ENCODE measurements at places on chromosomes 16 and 17.

- DNase-seq, result no peak
These were observed 12.3 kb downstream of the CDH1 start for GRCh38 chr16:68749432-68749831.

GRCh38 chr17:59327981-59328290, 3.5 kb upstream of the YPEL2 start:
- DNase-seq, result no peak

DNA sequence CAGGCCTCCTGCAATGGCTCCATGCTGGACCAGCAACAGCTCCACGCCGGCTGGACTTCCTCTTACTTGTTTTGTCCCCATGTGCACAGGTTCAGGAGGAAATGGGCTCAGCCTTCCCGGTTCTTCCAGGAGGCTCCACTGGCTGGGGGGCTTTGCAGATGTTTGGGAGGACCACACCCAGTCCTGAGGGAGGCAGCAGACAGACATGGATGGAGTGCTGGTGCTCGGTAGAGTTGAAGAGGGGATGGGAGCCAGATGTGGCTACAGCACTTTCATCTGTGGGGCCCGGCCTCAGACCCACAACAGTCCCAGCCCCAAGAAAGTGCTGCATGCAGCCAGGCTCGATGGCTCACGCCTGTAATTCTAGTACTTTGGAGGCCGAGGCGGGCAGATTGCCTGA, 21.8 kb downstream of the NARF start:
- DNase-seq, result no peak

- DNase-seq, result no peak
These were observed 4.1 kb upstream of the NHERF1 start for GRCh38 chr17:74744349-74744713.

GRCh38 chr17:79045842-79046196, 21.9 kb downstream of the C1QTNF1 start:
- peak; percentile 36 for DNase-seq

DNA sequence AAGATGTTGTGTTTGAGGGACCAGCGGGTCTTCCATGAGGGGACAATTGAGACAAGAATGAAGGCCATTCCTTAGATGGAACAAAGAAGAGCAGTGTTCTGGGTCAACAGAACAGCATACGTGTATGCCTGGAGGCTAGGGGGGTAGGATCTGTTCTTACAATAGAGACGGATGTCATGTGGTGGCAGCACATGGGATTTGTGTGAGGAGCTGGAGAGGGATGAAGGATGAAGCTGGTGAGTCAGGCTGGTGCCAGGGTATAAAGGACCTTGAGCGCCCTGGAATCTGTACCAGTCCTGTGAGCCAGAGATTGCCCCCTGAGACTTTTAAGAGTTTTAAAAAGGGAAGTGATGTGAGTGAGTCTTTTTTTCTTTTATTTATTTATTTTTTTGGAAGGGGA, 22.8 kb upstream of the WFDC1 start:
- DNase-seq, result no peak

DNA sequence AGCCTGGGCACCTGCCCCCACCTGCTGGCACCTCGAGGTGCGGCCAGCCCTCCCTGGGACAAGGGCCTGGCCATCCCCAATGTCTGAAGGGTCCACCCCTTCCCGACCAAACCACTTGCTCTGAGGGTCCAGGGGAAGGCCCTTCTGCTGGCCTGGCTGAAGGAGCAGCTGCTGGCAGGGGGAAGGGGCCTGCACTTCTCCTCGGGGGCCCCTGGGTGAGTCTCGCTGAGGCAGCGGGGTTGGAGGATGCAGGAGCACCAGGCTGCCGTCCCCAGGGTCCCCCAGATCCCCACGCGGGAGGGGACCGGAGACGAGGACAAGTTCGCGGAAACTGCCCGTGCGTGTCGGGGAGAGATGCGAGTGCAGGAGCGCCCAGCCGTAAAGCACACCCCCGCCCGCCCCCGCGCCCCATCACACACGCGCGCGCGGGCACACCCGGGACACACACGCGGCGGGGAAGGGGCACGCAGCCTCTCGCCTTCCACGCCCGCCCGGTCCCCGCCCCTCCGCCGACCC, 725 bp upstream of the CACNA1H start:
- DNase-seq, result no peak

DNA sequence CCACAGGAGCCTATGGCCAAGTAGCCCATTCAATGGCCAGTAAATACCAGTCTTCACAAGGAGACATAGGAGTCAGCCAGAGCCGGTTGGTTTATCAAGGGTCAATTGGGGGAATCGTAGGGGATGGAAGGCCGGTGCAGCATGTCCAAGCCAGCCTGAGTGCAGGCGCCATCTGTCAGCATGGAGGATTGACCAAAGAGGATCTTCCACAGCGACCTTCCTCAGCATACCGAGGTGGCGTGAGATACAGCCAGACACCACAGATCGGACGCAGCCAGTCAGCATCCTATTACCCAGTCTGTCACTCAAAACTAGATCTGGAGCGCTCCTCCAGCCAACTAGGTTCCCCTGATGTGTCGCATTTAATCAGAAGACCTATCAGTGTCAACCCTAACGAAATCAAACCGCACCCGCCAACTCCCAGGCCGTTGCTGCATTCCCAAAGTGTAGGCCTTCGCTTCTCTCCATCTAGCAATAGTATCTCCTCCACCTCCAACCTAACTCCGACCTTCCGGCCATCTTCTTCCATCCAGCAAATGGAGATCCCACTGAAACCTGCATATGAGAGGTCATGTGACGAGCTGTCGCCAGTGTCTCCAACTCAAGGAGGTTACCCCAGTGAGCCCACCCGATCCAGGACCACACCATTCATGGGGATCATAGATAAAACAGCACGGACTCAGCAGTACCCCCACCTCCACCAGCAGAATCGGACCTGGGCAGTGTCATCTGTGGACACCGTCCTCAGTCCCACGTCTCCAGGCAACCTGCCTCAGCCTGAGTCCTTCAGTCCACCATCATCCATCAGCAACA, 25.0 kb downstream of the CYB561 start:
- no peak for DNase-seq

GRCh38 chr16:85902366-85903155, 3.6 kb downstream of the IRF8 start:
- peak; percentile 68 for DNase-seq

- peak; percentile 13 for DNase-seq
These were observed 676 bp downstream of the CPD start for GRCh38 chr17:30379303-30379902.

DNA sequence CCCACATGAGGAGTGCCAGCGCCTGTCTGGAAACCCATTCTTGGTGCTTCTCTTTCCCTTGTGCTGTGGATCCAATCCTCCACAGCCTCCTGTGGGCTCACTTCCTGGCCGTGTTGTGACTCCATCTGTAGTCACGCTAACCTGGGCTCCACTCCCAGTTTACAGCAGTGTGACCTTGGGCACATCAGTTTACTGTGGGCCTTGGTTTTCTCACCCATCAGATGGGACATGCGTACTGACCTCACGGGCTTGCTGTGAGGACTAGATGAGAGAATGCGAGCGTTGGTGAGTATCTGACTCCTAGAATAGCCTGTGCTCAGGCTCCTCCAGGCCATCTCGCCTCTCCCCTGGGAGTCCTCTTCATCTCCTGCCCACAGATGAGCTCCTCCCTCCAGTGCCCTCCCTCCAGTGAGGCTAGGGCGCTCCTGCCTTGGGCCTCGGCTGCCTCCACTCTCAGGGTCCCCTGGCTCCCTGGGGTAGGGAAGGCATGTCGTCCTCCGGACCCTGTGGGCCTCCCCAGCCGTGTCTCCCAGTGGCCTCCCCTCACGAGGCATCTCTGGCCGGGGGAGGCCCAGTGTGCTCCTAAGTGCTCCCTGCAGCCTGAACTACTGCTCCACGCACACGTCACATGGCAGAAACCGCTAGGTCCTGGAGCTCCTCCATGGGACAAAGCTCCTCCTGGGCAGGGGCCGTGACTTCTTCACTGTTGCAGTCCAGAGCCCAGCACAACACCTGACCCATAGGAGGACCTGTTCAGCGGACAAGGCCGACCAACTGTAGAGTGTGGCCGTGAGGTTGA, 5.2 kb upstream of the FOXJ1 start:
- no peak for DNase-seq

GRCh38 chr16:24853830-24854229, 8.1 kb downstream of the SLC5A11 start:
- no peak for DNase-seq

- DNase-seq, result no peak
These were observed 43.4 kb upstream of the CA10 start for GRCh38 chr17:52201767-52202519.

GRCh38 chr17:82402865-82403264, 15.3 kb upstream of the HEXD start:
- no peak for DNase-seq

- no peak for DNase-seq
These were observed 105.9 kb upstream of the CACNG3 start for GRCh38 chr16:24150282-24150681.

DNA sequence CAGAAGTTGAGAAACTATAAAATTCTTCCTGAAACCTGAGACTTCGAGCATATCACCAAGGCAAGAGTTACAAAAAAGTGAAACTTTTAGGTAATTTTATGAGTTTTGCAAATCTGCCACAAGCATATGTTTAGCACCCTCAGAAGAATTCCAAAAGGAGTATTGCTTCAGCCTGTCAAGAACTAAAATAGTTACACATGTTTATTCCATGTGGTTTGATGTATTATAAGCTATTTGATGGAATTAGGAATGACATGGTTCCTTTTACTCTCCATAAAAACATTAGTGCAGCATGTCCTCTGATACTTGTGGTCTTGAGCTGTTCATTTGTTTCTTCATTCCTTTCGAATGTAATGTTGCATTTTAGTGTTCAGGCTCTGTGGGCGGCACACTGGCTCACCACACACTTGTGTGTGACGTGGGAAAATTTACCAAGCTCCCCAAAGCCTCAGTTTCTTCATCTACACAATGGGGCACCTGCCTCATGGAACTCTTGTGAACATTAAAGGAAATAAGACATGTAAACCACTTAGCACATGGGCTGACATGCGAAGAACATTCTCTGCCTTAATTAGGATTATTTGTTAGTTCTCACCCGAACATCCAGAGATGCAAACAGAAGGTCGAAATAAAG, 204.2 kb upstream of the FOXF1 start:
- no peak for DNase-seq

DNA sequence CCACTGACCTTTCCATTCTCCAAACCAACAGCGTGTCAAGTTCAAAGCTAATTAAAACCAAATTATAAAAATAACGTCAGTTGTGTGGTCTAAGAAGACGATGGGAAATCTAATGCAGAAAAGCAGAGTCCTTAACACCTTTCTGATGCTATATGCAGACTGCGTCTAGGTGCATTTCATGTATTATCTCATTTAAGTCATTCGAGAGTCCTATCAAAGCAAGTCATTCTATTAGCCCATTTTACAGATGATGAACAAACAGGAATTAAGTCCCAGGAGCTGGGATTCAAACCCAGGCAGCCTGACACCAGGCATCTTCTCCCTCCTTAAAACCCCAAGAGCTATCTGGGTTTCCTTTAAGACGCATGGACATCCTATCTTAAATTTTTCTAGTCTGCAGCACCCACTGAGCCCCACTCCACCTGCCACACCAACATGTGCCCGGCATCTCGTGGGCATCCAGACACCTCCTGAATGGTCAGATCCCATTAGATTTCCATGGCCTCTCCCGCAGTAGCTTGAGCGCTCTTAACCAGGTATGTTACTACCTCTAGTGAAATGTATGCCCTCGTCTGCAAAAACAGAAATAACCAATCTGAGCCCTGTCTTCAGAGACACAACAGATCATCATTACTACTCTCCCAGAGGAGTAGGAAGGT, 115.1 kb downstream of the ZFHX3 start:
- DNase-seq, result no peak

DNA sequence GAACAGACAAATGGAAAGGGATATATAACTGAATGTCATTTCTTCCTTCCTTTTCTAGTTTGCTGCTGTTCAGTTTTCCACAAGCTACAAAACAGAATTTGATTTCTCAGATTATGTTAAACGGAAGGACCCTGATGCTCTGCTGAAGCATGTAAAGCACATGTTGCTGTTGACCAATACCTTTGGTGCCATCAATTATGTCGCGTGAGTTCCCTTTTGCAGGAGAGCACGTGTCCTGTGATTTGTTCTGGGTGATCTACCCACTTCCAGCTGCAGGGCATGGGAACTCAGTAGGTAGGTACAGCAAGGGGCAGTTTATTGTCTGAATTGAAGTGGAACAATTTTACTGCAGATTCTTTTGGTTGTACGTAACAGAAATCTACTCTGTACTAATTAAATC, 8.8 kb downstream of the ITGAL start:
- DNase-seq, result no peak

DNA sequence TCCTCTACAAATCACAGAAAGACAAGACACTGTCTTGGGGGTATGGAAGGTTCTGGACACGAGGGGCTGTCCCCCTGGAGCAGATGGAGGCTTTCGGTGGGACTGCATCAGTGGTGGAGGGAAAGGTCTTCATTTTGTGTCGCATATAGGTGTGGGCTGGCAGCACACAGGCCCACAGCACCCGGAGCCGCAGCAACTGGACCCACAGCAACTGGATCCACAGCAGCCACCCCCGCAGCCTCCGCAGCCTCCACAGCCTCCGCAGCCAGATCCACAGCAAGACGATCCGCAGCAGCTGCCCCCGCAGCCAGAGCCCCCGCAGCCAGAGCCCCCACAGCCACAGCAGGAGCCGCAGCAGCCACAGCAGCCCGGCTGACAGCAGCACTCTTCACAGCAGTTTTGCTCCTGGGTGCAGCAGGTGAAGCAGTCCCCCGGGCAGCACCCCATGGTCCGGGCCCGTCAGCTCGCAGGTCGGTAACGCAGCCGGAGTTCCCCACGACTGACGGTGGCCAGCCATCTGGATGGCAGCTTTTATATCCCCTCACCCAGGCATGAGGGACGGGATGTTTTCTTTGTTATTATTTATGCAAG, at the start of gene KRTAP17-1:
KRTAP17-1 (minus strand) TSS at position 507 of the 591 bp plus-strand sequence; CDS start at position 447, 60 bp downstream.
- no peak for DNase-seq

DNA sequence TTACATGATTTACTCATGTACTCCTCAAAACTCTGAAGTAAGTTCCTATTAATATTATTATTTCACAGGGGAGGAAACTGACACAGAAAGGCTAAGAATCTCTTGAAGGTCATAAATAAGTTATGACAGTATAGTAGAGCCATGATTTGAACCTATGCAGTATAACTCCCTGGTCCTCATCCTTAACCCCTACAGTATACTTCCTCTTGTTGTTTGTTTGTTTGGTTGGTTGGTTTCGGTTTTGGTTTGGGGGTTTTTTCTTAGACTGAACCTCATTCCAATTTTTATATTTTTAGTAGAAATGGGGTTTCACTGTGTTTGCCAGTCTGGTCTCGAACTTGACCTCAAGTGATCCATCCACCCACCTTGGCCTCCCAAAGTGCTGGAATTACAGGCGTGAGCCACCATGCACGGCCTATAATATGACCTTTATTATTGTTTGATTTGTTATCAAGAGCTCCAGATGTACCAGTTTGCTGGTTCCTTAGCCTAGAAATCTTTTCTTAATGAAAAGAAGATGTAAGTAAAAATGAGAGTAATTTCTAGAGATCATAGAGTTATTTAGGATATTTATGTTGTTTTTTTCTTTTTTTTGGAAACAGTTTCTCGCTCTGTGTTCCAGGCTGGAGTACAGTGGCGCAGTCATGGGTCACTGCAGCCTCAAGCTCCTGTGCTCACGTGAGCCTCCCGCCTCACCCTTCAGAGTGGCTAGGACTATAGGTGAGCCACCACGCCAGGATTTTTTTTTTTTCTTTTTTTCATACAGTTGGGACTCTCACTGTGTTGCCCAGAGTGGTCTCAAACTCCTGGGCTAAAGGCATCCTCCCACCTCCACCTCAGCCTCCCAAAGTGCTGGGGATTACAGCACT, 4.8 kb downstream of the PRR11 start:
- DNase-seq, result no peak

Data from stimulated activated CD4-positive, alpha-beta T cell treated with anti-CD3 and anti-CD28 coated beads, Interleukin-4, amount 100 ng/mL, for 4 hours (primary cell).